ENCODE measurements at places on chromosomes 2 and 18.

- DNase-seq = no peak
These were observed 308.5 kb downstream of the KCNS3 start for GRCh38 chr2:18186816-18187613.

- peak; percentile 37 for DNase-seq
These were observed 87.1 kb upstream of the ZNF397 start for GRCh38 chr18:35153609-35154272.

GRCh38 chr18:811892-812375 is at the start of gene YES1:
TSS of gene YES1 (minus strand) at chr18:812242. CDS start at chr18:756827, 55,415 bp downstream.
- DNase-seq = peak; percentile 92

- DNase-seq = no peak
These were observed 83.0 kb downstream of the CMPK2 start for GRCh38 chr2:6782517-6783237.

DNA sequence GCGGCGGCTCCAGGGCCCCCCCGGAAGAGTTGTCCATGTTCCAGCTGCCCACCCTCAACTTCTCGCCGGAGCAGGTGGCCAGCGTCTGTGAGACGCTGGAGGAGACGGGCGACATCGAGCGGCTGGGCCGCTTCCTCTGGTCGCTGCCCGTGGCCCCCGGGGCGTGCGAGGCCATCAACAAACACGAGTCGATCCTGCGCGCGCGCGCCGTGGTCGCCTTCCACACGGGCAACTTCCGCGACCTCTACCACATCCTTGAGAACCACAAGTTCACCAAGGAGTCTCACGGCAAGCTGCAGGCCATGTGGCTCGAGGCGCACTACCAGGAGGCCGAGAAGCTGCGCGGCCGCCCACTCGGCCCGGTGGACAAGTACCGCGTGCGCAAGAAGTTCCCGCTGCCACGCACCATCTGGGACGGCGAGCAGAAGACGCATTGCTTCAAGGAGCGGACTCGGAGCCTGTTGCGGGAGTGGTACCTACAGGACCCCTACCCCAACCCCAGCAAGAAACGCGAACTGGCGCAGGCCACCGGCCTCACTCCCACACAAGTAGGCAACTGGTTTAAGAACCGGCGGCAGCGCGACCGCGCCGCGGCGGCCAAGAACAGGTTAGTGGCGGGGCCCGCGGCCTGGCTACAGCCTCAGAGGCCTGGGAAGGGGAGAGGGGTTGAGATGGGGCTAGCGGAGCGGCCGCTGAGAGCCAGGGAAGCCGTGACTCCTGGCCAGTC is 965 bp downstream of the SIX3 start:
- no peak for DNase-seq

DNA sequence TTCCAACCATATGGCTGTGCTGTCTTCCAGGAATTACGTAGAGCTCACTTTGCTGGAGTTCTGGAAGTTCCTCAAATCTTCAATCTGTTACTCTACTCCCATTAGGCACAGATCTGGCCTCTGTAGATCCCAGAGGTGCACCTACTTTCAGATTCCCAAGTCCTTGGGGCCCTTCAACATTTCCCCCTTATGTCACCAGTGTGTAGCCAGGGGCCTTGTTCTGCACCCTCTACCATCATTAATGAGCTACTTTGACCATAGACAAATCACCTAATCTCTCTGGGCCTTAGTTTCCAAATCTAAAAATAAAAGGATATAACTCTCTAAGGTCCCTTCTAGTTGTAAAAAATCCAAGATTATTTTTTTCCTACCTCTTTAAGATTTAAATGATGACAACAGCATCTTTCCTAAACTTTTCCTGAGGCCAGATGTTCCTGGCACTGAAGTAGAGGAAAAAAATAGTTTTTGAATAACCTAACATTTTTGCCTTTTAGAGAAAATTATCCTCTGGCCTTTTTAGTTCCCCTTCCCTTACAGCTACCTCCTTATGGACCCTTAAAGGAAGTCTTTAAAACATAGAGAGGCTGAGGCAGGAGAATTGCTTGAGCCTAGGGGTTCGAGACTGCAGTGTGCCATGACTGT is 31.0 kb upstream of the WIPF1 start:
- DNase-seq = no peak

DNA sequence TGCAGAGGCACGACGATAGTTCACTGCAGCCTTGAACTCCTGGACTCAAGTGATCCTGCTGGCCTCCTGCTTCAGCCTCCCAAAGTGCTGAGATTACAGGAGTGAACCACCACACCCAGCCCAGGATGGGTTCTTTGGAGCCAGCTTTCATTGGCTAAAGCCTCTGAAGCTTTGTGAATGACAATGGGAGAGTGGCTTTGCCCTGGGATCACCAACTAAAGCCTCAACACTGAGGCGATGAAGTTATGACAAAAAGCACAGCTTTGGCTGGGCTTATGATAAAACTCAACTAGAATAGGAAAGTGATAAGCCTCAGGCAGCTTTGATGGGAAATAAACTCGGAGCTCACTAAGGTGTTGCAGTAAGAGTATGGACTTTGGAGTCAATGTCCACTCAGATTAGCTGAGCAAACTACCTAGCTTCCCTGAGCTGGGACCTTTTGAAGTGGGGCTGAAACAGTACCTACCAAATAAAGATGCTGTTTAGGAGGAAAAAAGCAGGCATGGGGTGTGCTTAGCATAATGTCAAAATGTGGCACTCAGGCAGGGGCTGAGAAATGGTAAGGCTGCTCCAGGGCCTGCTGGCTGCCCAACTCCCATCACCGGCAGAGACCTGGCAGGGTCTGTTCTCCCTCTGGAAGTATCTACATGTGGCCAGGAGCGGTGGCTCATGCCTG is 4.3 kb downstream of the TMEM127 start:
- DNase-seq = no peak

GRCh38 chr2:119155633-119156032 is 2.9 kb downstream of the C1QL2 start:
- DNase-seq = no peak

DNA sequence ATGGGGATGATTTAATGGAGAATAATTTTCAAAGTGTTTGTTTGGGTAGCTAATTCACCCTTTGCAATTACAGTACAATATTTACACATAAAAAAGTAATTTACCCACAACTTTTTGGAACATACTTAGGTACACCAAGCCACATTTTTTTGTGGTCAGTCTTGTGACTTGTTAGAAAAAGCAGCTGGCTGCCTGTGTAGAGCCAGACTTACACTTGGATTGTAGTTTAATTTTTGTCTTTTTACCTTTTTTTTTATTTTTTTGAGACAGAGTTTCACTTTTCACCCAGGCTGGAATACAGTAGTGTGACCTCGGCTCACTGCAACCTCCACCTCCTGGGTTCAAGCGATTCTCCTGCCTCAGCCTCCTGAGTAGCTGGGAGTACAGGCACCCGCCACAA is 45.4 kb downstream of the RALBP1 start:
- DNase-seq = no peak

- no peak for DNase-seq
These were observed 162.7 kb upstream of the NT5C1B start for GRCh38 chr2:18752022-18752493.

GRCh38 chr18:57084331-57085271 is 62.3 kb upstream of the BOD1L2 start:
- DNase-seq = peak; percentile 54

- no peak for DNase-seq
These were observed 350.9 kb downstream of the PARD3B start for GRCh38 chr2:204896146-204896545.

- no peak for DNase-seq
These were observed 162.1 kb downstream of the CD8B2 start for GRCh38 chr2:106649306-106649705.

- DNase-seq = no peak
These were observed 97.1 kb upstream of the SLC66A3 start for GRCh38 chr2:11058129-11058528.

GRCh38 chr18:24071029-24071428 is 56.5 kb downstream of the TTC39C start:
- no peak for DNase-seq
